ENCODE measurements at places on chromosomes 2 and 18.

GRCh38 chr2:59798687-59799232, 754.7 kb downstream of the BCL11A start:
- DNase-seq, result no peak

DNA sequence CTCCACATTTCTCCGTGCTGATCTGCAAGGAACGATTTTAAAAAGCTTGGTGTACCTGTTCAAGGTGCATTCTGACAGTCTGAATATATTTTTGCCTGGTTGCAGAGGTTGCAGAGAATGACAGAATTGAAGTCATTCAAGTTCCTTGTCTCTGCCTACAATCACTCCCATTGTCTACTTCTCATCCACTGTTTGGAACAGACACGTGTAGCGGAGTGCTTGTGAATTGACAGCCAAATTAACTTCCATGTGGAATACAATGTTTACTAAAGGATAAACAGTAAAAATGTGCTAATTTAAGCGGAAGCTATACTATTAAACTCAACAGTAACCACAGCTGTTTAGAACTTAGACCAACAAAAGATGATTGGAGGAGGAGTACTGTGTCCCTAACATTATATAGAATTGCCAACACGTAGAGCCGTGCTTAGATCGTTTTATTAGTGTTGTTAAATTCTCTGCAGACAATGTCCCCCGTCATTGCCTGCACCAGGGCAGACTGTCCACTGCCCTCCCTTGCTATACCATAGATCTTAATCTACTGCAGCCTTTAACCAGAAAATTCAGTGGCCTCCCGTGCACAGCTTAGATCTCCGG, 87.3 kb upstream of the ZCCHC2 start:
- no peak for DNase-seq

DNA sequence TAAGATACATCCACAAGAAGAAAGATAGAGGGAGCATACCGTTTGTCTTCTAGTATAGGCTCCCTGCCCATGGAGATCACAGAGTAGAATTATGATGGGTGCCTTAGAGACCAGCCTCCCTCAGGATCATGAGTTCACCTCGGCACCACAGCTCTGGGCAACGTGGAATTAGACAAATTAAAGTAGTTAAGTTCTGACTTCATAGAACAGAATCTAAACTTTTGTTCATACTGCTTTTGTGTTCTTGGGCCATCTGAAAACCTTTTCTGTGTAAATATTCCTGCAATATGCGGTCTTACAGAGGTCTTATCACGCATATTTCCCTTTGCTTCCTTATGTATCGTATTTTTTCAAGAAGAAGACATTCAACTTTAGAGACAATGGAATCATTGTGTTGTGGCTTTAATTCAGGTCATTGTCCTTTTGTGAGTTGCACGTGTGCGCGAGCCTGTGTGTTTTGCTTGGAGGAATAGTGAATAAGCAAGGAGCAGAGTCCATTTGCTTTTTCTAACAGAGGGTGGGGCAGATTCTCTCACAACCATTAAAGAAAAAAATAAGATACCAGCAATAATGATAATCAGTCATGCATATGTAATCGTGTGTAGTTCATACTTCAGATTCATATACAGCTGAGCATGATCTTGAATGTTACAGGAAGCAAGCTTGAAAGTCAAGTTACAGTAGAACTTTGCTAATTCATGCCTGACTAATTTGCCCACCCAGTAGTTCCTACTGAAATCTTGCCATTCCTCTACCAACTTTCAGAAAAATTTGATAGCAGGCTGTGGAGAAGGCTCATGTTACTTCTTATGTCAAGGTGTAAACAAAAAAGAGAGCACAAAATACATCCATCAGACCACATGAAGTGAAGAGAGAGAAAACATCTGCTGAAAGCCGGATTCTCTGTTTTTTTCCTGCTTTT, 243.6 kb downstream of the NEDD4L start:
- no peak for DNase-seq

- no peak for DNase-seq
Measured at GRCh38 chr2:174776675-174777074, 12.4 kb upstream of the CHRNA1 start.
